NCI-H146 (cell line): ENCODE measurements at places on chromosomes 12 and 14.
A peak's percentile ranks its signal among the peaks of the same experiment; 100 is the strongest.

DNA sequence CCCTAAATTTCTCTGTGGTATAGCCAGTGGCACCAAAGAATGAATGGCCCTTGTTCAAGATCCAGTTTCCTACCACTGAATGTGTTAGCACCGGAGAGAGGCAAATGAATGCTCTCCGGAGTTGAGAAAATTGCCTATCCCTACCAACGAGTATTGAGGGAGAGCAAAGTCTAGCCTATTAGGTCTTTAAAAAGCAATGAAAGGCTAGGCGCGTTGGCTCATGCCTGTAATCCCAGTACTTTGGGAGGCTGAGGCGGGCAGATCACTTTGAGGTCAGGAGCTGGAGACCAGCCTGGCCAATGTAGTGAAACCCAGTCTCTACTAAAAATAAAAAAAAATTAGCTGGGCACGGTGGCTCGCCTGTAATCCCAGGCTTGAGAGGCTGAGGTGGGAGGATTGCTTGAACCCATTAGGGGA is 898 bp upstream of the RAB15 start:
- DNase-seq: no peak

DNA sequence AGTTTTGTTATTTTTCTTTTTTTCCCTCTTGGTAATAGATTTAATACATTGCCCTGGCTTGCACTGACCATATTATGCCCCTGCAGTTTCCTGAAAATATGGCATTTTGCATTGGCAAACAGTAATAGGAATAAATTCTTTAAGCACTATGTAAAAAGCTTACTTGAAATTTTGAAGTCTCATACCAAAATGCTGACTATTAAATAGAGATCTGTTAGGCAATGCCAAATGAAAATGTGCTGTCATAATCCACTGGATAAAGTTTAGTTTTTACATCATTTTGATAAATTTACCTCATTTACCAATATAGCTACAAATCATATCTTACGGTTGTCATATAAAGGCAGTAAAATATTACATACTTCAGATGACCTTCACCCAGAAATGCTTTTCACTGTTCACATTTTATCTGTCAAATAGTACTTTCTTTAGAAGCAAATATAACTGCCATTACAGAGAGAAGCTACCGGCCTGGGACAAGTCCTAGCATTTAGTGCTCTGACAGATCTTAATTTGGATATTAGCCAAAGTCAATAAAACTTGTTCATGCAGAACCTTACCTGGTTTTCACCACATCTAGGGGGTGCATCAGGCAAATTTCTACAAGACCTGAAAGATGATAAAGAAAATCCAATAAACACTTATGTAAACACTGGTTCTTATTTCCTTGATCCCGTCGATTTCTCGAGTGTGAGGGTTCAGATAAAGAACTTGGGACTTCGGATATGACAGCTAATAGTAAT is 212.9 kb downstream of the PAX9 start:
- peak; percentile 24 for DNase-seq

DNA sequence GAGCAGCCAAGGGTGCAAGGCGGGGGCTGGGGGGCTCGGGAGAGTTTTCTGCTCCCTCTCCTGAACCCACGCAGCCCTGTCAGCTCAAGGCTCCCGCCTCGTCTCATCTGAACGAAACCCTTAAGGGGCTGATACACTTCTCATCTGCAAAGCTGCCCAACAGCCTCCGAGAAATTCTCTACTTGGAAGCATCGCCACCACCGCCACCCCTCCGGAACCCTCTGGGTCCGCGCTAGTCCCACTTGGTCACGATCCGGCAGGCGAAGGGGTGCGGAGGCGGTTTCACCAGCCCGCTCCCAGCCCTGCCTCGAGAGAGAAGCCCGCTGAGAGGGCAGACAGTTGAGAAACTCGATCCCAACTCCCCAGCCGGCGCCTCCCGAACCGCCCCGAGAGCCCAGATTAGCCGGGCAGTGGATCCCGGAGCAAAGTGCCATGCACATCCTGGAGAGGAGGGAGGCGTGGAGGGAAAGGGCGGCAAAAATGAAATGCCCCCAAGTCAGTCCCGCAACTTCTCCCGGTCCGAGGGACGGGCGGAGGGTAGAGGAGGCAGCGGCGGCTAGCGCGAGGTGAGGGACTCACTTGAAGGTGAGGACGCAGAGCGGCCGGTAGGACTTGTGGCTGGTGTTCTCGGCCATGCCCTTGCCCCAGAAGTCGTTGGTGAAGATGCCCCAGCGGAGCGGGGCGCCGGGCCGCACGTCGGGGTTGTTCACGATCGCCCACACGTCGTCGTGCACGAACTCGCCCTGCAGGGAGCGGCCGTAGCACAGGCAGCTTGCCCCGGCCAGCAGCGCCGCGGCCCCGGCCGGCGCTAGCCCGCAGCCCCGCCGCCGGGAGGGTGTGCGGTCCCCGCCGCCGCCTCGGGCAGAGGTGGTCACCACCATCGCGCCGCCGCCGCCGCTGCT is 620 bp downstream of the TMTC1 start:
- peak; percentile 52 for DNase-seq

GRCh38 chr12:90910958-90911357 is 44.0 kb downstream of the CCER1 start:
- no peak for DNase-seq

- DNase-seq: no peak
These were observed 13.4 kb downstream of the VDR start for GRCh38 chr12:47891356-47891755.

GRCh38 chr12:27940245-27940644 is 32.3 kb downstream of the PTHLH start:
- no peak for DNase-seq

- no peak for DNase-seq
These were observed 20.5 kb downstream of the DERA start for GRCh38 chr12:15931590-15932053.

- peak; percentile 7 for DNase-seq
These were observed 48.1 kb upstream of the BCL11B start for GRCh38 chr14:99320105-99320572.

DNA sequence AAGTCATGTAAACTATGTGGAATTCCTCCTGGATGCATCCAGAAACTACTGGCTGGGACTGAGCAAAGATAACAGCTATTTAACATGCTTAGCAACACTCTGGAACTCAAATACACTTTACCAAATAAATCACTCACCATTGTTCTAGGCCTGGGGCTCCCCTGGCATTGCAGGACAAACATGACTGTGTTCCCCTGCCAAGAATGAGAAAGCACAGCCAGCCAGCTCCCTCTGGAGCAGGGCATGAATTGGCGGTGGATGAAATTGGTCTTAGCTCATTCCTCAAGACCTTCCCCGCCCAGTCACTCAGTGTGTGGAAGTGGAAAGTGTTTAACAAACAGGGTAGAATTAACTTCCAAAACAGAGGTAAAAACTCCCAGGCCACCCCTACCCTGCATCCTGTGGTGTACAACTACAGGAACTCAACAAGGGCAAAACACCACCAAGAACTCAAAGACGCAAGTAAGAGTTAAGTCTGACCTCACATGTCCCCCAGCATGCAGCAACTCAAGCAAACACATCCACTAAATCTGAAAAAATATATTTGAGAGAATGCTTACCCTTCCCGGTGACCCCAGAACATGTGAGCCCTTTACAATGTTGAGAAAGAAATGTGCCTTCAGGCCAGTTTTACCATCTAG is 58.4 kb upstream of the BDKRB2 start:
- no peak for DNase-seq

DNA sequence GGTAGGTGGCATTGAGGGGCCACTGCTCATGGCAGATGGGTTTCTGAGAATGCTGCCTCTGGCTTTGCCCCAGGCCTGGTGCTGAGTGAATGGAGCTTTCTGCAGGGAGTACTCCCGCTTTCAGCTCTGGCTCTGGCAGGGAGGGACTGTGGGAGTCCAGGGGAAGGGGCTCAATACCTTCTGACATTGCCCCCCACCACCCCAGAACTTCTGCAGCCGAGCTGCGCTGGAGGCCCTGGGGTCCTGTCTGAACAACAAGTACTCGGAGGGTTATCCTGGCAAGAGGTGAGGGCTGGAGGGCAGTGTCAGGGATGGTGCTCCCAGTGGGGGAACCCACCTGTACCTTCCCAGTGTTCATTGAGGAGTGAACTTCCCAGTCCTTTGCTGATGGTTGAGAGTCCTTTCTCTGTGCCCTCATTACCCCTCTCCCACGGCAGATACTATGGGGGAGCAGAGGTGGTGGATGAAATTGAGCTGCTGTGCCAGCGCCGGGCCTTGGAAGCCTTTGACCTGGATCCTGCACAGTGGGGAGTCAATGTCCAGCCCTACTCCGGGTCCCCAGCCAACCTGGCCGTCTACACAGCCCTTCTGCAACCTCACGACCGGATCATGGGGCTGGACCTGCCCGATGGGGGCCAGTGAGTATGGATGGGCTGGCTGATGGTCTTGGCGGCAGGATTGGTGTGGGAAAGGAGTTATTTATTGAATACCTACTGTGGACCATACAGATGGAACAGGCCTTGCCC is 1.9 kb downstream of the SHMT2 start:
- DNase-seq: no peak

- no peak for DNase-seq
These were observed 74.3 kb downstream of the SLC25A21 start for GRCh38 chr14:37098132-37098531.

- peak; percentile 63 for DNase-seq
These were observed 114.2 kb upstream of the ARID2 start for GRCh38 chr12:45615268-45615667.

GRCh38 chr12:78240827-78241226 is 410.1 kb downstream of the NAV3 start:
- DNase-seq: no peak

DNA sequence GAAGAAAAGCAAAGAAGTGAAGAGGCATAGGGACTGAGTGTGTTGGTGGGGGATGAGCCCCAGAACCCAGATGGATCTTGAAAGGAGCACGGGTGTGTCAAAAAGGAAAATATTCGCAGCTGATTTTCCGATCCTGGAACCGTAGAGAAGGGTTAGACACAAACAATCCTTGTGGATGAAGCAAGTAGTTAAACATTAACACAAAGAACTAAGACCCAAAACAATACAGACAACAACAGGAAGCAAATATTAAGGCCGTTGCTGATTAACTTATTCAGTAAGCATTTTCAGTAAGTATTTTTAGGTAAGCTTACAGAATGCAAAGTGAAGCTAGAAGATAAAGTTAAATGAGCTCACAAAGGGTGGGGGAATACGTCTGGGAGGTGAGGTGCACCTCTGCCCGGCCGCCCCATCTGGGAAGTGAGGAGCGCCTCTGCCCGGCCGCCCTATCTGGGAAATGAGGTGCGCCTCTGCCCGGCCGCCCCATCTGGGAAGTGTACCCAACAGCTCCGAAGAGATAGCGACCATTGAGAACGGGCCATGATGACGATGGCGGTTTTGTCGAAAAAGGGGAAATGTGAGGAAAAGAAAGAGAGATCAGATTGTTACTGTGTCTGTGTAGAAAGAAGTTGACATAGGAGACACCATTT is 62.8 kb upstream of the PRB2 start:
- no peak for DNase-seq
